Right renal pelvis (tissue), 4 donors: ENCODE measurements at places on chromosomes 7 and 10. TPM values are rescaled to one million over a fixed set of nuclear protein-coding genes. Genes with fewer than 3 reads are reported as not detected.

- DNase-seq, result no peak
Observed at GRCh38 chr10:45453639-45454255, 79.7 kb downstream of the ALOX5 start.

DNA sequence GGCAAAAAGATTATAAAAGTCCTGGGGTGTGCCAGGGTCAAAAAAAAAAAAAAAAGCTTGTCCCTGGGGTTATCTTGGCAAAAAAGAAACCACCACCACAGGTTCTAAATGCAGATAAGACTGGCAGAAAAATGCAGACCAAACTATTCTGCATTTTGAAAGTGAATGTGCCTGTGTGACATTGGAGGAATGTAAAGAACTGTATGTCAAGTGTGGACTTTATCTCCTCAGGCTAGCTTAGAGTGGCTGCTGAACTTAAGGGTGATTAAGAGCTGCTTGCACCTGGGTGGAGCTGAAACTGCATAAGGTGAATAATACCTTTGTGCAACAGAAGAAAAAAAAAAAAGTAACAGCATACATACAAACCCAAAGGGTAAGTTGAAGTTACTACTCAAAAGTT lies 1.3 kb upstream of the NAPEPLD start:
- no peak for DNase-seq

PTN gene
- 215 TPM for polyA plus RNA-seq

GRCh38 chr7:108048422-108048821 lies 45.5 kb upstream of the LAMB1 start:
- no peak for DNase-seq

DNA sequence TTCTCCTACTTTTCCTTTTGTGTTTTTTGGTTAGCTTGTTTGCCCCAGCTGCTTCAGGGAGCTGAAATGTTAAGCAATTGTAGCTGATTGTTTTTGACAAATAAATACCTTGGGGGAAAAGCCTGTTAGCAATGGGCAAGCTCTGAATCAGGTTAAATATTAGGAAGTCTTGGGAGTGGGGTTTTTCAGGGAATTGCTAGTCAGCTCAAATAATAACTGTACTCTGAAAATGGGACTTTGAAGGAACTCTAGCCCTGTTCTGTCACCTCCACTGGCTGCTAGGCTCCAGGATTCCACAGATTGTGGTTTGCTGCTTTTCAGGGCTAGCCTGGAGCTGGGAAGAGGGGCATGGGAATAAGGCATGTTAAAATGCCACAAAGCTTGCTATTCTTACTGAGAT lies 39.5 kb downstream of the ADK start:
- DNase-seq, result no peak

ECHDC3 gene
- 16.1 TPM for polyA plus RNA-seq

PCLO gene
- 7.7 TPM for polyA plus RNA-seq

MAGI2 gene
- 43.5 TPM for polyA plus RNA-seq
